ENCODE measurements at places on chromosomes 7 and 10. TPM values are rescaled to one million over a fixed set of nuclear protein-coding genes. Genes with fewer than 3 reads are reported as not detected.

Gene MSMB
- total RNA-seq = not detected

Gene PIP
- total RNA-seq = not detected

Gene STRIP2
- 8.1 TPM for total RNA-seq

Gene FEZF1
- 41.5 TPM for total RNA-seq

Gene TMEM139
- total RNA-seq = 0.85 TPM

Gene NRCAM
- 2.3 TPM for total RNA-seq

Gene ZNF862
- 1.3 TPM for total RNA-seq

Gene GPR85
- total RNA-seq = not detected
